ENCODE measurements at places on chromosomes 6 and 20. TPM values are rescaled to one million over a fixed set of nuclear protein-coding genes. Genes with fewer than 3 reads are reported as not detected.

DNA sequence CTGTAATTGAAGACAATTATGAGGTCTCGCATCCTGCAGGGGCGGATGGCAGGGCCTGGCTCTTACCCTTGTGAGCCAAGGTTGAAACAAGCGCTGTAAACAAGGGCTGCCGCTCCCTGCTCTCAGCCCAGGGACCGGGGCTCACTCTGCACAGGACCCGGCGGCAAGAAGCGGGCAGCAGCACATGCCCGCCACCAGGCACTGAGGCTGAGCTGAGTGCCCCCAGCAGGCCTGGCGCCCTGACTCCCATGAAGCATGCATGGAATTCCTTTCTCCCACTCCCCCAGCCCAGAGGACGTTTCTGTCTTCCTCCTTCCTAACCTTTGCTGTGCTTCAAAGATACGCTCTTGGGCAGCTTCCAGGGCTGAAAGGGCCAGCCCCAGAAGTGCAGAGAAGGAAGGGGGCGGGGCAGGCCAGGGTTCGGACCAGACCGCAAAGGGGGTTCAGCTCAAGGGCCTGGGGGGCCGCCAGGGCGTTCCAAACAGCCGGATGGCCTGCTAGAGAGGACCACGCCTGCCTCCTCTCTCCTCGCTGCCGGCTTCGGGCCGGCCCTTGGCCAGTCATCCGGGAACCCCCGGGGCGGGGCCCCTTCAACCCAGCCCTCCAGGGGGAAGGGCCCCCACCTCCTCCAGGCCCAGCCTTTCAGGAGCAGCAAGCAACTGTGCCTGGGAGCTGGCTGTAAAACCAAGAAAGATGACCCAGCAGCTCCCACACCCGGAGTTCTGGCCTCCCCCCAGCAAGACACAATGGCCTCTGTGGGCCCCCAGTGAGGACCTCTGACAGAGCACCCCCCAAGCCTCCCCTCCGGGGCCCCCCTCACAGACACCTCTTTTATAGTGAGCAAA lies 109.9 kb downstream of the NOL4L start:
- DNase-seq, result peak; percentile 91
- no peaks in the 10 kb centered on the region for H3K27me3 ChIP-seq
- peak overlapping the region; percentile 52 for H3K4me3 ChIP-seq

DNA sequence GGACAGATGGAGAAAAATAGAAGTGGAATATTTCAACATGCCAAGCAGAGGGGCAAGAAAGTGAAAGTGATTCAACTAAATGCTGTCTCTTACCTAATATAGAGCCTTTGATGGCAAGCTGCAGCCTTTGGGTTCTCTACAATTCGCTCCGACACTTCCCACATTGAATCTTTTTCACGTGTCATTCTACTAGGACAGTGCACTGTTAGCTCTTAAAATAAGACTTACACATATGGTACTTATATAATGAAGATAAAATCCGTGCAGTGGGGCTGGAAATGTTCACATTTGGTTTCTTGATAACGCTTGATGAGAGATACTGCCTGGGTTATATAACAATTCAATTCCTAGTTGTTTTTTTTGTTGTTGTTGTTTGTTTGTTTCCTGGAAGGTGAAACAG lies 502.4 kb downstream of the LMBRD1 start:
- no peaks in the 10 kb centered on the region for H3K27me3 ChIP-seq
- DNase-seq, result no peak
- no peaks in the 10 kb centered on the region for H3K4me1 ChIP-seq
- no peaks in the 10 kb centered on the region for H3K36me3 ChIP-seq
- no peak overlapping the region for H3K27ac ChIP-seq

SLC22A2 gene
- total RNA-seq, result 0.39 TPM

DNA sequence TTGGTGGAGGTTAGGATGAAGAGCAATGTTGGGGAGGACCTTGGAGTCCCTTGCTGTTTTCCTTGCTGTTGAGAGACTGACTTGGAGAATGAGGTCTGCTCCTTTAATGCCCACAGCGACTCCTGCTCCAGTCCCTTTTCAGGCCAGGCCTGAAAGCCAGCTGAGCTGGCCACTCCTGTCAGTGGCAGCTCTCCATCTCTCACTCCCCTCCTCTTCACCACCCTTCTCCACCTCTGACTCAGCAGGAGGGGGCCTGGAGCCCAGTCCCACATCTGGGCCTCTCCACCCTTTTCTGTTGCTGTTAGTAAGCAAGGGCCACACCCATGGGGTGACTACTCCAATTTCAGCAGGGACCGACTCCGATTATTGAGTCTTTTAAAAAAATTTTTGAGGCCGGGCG lies 2.2 kb downstream of the SNX21 start:
- H3K36me3 ChIP-seq, result peaks cover 40% of the 10 kb centered on the region
- peak overlapping the region; percentile 98 for H3K27ac ChIP-seq
- peaks cover 48% of the 10 kb centered on the region for H3K4me1 ChIP-seq
- H3K4me3 ChIP-seq, result peak overlapping the region; percentile 68
- DNase-seq, result peak; percentile 79
- H3K27me3 ChIP-seq, result no peaks in the 10 kb centered on the region

PDYN gene
- not detected for total RNA-seq

DNA sequence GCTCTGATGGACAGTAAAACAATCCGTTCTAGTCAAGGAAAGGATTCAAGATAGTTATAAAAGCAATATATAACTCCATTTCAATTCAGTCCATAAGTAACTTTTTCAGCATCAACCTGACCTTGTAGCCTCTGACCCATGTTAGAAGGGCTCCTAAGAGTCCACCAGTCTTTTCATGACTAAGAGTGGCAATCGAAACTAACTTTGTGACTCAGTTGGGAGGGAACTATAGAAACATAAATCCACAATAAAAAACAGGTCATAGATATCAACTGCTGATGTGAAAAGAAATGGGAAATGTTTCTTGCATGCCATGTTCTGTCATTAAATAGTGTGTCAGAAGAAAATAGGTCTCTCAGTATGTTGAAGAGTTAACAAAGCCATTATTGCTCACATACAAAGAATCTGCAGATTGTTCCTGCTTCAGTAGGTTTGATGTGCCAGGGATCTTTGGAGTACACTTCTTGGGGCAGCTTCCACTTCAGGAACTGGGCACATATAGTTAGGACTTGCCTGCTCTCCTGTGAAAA lies 16.2 kb upstream of the RBL1 start:
- peaks cover 10% of the 10 kb centered on the region for H3K36me3 ChIP-seq
- no peaks in the 10 kb centered on the region for H3K27me3 ChIP-seq
- H3K4me1 ChIP-seq, result no peaks in the 10 kb centered on the region
- DNase-seq, result no peak
- no peak overlapping the region for H3K4me3 ChIP-seq

- H3K36me3 ChIP-seq, result no peaks in the 10 kb centered on the region
- H3K27me3 ChIP-seq, result no peaks in the 10 kb centered on the region
- H3K27ac ChIP-seq, result no peak overlapping the region
- H3K4me3 ChIP-seq, result no peak overlapping the region
- H3K4me1 ChIP-seq, result no peaks in the 10 kb centered on the region
These were observed 47.6 kb downstream of the IPCEF1 start for GRCh38 chr6:154308986-154309385.

PNPLA1 gene
- not detected for total RNA-seq

- H3K36me3 ChIP-seq, result no peaks in the 10 kb centered on the region
- no peak overlapping the region for H3K27ac ChIP-seq
- no peaks in the 10 kb centered on the region for H3K4me1 ChIP-seq
- H3K4me3 ChIP-seq, result no peak overlapping the region
These were observed 3.2 kb downstream of the GRIK2 start for GRCh38 chr6:101396548-101397173.

EFCAB8 gene
- 0.08 TPM for total RNA-seq

DNA sequence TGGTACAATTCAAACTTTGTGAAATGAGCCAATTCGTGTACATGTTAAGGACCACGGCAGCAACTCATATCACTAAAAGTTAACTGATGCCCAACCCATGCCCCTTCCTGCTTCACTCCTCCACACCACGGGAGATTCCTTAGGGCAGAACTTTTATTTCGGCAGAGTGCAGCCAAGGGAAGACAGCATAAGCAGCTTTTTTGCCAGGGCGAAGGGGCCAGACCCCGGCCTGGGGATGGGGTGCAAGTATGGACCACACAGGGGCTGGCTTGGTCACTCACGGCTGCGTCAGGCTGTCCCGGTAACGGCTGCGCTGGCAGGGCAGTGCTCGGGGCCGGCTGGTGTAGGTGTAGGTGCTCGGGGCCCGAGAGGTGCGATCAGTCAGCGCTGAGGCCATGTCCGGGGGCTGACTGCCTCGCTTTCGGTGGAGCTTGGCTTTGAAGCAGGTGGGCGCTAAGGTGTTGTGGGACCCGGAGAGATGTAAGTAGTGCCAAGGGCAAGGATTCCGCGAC lies 792 bp downstream of the RSPH3 start:
- DNase-seq, result no peak
- peak overlapping the region; percentile 83 for H3K4me3 ChIP-seq
- no peaks in the 10 kb centered on the region for H3K36me3 ChIP-seq
- H3K27me3 ChIP-seq, result no peaks in the 10 kb centered on the region

- H3K27ac ChIP-seq, result no peak overlapping the region
- DNase-seq, result no peak
- no peaks in the 10 kb centered on the region for H3K27me3 ChIP-seq
- no peak overlapping the region for H3K4me3 ChIP-seq
- H3K36me3 ChIP-seq, result no peaks in the 10 kb centered on the region
These were observed 236.3 kb downstream of the HAO1 start for GRCh38 chr20:7703996-7704395.

GRCh38 chr6:170375661-170376060 lies 69.1 kb downstream of the FAM120B start:
- H3K27me3 ChIP-seq, result no peaks in the 10 kb centered on the region
- peaks cover 18% of the 10 kb centered on the region for H3K4me1 ChIP-seq
- no peak for DNase-seq

DNA sequence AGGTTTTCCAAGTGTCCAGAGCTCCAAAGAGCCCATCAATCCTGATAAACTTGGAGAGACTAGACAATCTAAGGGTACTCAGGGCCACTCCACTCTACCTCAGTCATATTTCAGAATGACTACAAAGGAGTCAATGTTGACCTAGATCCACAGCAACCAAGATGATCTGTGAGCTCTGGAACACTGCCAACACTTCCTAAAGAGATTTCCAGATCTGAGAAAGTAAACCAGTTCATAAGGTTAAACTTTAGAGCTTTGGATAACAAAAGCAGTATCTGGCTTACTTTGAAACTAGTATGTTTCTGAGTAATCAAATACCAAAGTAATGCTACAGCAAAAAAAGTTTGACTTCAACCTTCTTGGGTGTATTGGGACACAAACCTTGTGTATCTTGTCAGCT lies 122.7 kb downstream of the BTBD9 start:
- no peak overlapping the region for H3K4me3 ChIP-seq
- H3K36me3 ChIP-seq, result no peaks in the 10 kb centered on the region
- no peak overlapping the region for H3K27ac ChIP-seq
- no peaks in the 10 kb centered on the region for H3K4me1 ChIP-seq

RIPOR3 gene
- total RNA-seq, result 3.1 TPM

- no peak overlapping the region for H3K4me3 ChIP-seq
- H3K4me1 ChIP-seq, result no peaks in the 10 kb centered on the region
- H3K36me3 ChIP-seq, result no peaks in the 10 kb centered on the region
These were observed 1176.0 kb upstream of the GJE1 start for GRCh38 chr6:140956571-140957369.
